Stimulated activated CD4-positive, alpha-beta T cell treated with anti-CD3 and anti-CD28 coated beads, Interleukin-1b, Interleukin-23, amount 100 ng/mL, for 1 hour (primary cell): ENCODE measurements at places on chromosomes 3 and 15.

DNA sequence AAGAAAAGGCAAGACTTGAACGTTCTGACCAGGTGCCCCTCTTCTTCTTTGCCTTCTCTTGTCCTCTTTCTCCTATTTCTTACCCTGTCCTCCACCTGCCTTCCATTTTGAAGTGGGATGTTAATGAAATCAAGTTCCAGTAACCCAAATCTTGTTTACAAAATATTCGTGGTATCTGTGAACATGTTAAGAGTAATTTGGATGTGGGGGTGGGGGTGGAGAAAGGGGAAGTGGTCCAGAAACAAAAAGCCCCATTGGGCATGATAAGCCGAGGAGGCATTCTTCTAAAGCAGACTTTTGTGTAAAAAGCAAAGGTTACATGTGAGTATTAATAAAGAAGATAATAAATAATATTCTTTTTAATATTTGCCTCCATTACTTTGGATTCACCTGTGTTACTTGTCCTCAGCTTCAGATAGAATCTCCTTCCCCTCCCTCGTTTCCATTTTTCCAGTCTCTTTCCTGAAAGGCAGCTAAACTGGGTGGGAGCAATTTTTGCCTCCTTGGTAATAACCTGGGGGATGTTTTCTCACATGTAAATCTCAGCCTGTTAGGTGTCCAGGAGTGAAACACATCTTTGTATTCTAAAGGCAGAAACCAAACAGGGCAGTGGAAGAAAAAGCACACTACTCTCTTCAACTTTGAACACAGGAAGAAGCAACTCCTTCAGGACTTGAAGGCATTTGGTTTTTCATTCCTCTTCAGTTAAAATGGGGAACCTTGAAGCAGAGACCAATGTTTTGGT lies 3.2 kb downstream of the CHST2 start:
- no peak for DNase-seq

GRCh38 chr15:98902931-98903330 lies 104.7 kb downstream of the PGPEP1L start:
- DNase-seq = no peak

- no peak for DNase-seq
Observed at GRCh38 chr3:182136008-182136910, 424.5 kb downstream of the SOX2 start.

- DNase-seq = no peak
Observed at GRCh38 chr3:191721990-191722389, 261.0 kb downstream of the PYDC2 start.

GRCh38 chr3:56926243-56926946 lies 124.6 kb upstream of the ARHGEF3 start:
- DNase-seq = no peak

- no peak for DNase-seq
Observed at GRCh38 chr3:59273976-59274375, 224.2 kb upstream of the CFAP20DC start.

DNA sequence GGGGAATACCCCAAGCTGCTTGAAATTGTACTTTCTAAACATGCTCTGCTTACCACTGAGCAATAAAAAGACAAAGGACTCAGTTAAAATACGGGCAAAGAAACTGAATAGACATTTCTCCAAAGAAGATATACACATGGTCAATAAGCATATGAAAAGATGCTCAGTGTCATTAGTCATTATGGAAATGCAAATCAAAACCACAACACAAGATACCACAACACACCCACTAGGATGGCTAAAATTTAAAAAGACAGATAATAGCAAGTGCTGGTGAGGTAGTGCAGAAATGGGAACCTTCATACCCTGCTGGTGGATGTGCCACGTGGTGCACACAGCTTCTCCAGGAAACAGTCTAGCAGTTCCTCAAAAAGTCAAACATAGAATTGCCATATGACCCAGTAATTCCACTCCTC lies 21.3 kb downstream of the LRIG1 start:
- no peak for DNase-seq

- DNase-seq = no peak
Observed at GRCh38 chr3:14991818-14992612, 44.6 kb downstream of the NR2C2 start.

DNA sequence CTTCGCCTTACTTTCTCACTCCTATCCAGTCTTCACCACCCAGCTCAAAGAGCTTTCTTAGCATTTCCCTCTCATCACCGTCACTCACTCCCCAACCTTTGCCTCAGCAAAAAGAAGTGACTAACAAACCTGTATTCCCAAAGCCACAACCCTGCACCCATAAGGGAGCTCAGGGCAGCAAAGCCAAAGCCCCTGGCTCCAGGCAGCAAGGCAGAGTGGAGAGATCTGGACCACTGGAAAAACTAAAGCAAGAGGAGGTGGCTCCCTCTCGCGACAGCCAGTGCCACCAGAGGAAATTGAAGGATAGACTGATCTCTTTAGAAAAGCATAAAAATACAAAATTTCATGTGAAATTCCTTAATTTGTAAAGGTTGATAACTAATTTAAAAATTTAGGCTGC lies 25.1 kb upstream of the CDCP1 start:
- DNase-seq = no peak
